Activated CD4-positive, alpha-beta T cell treated with anti-CD3 and anti-CD28 coated beads for 4 hours (primary cell): ENCODE measurements at places on chromosomes 2 and 18.
A peak's percentile ranks its signal among the peaks of the same experiment; 100 is the strongest.

GRCh38 chr18:79208906-79209305 is 139.7 kb downstream of the ATP9B start:
- no peak for DNase-seq

GRCh38 chr2:95345081-95345562 is 48.0 kb downstream of the KCNIP3 start:
- DNase-seq: no peak

DNA sequence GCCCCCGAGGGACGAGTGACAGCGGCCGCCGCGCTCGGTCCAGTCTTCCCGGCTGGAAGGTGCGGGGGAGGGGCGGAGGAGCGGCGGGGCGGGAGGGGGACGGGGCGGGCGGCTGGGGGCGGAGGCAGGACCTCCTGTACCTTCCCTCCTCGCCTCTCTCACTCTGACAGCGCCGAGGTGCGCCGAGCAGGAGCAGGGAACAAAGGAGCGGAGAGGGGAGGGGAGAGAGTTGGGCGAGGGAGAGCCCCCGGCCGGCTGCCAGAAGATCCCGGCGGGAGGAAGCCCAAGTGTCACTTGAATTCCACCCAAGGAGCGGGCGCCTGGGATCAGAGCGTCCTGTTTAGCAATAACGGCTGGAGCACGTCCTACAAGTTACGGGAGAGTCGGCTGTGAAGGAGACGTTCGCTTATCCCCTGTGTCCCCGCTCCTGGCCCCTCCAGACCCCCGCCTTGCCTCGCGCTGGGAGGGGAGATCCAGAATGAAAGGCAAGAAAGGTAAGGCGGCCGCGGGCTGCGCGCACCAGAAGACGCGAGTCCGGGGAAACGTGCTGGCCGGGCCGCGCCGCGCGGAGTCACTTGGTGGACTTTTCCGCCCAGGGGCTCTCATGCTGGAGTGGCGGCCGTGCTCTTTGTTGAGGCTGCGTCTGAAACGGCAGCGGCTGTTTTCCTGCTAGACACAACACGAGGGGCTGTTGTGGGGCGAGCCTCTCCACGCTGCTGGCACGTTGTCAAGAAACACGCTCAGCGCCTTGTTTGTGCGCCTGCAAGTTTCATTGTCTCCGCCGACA is at the start of gene TGIF1:
Gene TGIF1, plus strand, starts transcription at position 161 of the 787 bp plus-strand sequence. Its CDS starts 318 bp downstream, at position 479.
- DNase-seq: peak; percentile 77

- peak; percentile 75 for DNase-seq
Measured at GRCh38 chr2:98444436-98445176, at the start of gene INPP4A. Gene INPP4A (plus strand): TSS chr2:98444858. CDS start chr2:98520049, 75,191 bp downstream.
